ENCODE measurements at places on chromosomes 11 and 22. TPM values are rescaled to one million over a fixed set of nuclear protein-coding genes. Genes with fewer than 3 reads are reported as not detected.

ZNF214 gene
- 5.8 TPM for total RNA-seq

CYP2R1 gene
- total RNA-seq: 6.6 TPM

KBTBD3 gene
- total RNA-seq: 5.0 TPM

PLA2G3 gene
- total RNA-seq: not detected

MS4A7 gene
- not detected for total RNA-seq

SYT12 gene
- total RNA-seq: under 0.01 TPM

ZC3H12C gene
- 10.5 TPM for total RNA-seq

TBX10 gene
- not detected for total RNA-seq

SLC16A8 gene
- not detected for total RNA-seq

MN1 gene
- 29.5 TPM for total RNA-seq

NRXN2 gene
- 2.9 TPM for total RNA-seq

RPUSD4 gene
- total RNA-seq: 18.2 TPM

PNPLA5 gene
- not detected for total RNA-seq

Data from cardiac atrium fibroblast (primary cell).